Esophagus squamous epithelium (tissue), 5 donors: ENCODE measurements at places on chromosomes 7 and 10.

DNA sequence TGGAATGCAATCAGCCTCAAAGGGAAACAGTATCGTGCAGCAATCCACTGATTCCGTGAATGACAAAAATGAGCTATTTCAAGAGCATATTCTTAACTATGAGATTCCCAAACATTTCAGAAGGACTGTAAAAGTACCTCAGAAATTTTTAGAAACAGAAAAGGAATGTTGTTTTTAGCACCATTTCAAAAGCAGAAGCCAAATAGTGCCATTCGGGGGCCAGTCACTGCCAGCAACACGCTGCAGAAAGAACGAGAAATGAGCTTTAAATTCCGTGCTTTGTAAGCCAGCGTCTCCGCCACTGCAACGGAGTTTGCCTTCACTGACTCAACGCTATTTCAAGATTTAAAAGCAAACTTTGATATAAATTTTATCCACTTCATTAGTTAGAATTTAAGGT lies 6.3 kb downstream of the NUDT5 start:
- no peak for DNase-seq

GRCh38 chr10:3271354-3272115 lies 99.0 kb upstream of the PITRM1 start:
- DNase-seq, result no peak

DNA sequence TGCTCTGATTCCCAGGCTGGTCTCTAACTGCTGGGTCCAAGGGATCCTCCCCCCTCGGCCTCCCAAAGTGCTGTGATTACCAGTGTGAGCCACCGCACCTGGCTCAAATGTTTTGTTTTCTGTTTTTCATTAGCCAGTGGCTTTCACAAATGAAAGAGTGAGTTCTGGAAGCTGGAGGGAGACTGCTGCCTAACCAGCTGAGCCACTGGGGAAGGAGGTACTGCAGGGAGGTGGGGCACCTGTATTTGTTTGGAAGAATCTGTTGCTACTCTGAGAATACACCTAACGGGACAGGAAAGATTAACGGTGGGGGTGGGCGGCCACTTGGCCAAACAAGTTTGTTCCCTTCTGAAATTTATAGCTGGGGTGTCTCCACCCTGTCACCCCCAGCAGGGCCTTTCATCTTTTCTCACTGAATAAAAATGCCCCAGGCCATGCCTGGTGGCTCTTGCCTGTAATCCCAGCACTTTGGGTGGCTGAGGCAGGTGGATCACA lies 4.7 kb downstream of the STOX1 start:
- DNase-seq, result no peak

- no peak for DNase-seq
Observed at GRCh38 chr7:68511281-68511680, 1087.0 kb upstream of the AUTS2 start.

DNA sequence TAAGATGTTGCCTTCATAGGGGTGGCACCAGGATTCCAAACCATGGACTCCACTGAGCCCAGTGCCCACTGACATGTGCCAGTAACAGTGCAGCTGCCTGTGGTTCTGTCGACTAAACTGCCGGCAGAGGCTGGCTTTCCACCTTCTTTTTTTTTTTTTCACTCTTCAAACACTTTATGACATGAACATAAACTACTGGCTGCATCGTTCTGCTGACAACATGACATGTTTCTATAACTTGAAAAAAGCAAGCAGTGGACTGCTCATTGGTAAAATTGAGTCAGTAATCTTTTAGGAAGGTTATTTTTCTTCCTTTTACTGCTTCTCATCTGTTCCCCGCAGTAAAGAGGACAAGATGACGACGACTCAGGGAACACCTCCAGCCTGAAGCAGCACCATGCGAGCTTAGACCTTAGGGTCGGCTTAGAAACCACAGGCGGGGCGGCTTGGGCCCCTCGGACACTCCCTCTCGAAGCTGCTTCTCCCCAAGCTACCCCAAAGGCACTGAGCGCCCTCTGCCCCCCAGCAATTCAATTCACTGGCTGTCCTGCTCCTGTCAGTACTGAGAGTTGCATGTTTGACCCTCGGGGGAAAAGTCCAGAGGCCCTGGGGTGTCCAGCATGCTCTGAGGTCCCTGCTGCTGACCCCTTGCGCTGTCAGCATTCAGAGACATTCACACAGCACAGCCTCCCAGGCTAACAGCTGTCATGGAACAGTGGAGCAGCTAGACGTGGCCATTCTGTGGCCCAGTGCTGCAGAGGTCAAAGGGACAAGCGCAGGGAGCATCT lies 112.5 kb downstream of the EGFR start:
- no peak for DNase-seq

DNA sequence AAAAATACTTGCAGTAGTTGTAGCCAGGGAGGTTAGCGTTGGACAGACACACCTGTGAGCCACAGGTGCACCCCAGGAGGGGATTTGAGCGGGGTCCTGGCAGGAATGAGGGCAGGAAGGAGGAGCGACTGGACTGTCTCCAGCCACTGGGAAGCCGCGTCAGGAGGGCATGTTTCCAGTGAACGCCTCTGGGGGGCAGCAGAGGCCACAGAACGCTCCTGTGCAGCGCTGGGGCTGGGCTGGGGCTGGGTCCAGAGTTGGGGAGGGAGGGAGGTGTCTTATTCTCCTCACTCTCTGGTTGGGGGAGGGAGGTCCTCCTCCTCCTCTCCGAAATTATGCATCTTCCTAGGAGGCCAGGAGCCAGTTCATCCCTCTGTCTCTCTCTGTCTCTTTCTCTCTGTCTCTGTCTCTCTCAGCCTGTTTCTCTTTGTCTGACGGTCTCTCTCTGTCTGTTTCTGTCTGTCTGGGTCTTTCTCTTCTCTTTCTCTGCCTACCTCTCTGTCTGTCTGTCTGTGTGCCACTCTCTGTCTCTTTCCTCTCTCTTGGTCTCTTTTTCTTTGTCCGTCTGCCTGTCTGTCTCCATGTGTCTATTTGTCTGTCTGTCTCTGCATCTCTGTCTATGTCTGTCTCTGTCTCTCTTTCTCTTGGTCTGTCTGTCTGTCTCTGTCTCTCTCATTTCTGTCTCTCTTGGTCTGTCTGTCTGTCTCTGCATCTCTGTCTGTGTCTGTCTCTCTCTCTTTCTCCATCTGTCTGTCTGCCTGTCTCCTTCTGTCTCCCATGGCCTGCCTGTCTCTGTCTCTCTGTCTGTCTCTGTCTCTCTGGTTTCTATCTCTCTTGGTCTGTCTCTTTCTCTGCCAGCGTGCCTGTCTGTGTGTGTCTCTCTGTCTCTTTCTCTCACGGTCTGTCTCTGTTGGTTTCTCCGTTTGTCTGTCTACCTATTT lies 9.9 kb upstream of the PSMG3 start:
- no peak for DNase-seq

- DNase-seq, result no peak
Observed at GRCh38 chr10:110032801-110033700, 25.3 kb downstream of the ADD3 start.

DNA sequence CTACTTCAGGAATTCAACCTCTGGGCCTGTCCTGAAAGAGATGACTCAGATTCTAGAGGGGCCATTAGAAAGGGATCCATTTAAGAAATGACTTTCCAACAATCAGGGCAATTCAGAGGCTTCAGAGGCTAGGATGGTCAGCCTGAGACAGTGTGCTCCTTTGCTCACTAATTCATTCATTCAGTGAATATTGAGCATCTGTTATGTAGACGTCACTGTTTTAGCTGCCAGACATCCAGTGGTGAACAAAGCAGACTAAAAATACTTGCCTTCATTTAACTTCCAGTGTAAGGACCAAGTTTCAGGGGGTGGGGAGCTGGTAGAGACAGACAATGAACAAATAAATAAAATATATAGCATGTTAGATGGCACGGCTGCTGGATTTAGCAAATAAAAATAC lies 1.6 kb downstream of the KIAA1217 start:
- DNase-seq, result no peak

DNA sequence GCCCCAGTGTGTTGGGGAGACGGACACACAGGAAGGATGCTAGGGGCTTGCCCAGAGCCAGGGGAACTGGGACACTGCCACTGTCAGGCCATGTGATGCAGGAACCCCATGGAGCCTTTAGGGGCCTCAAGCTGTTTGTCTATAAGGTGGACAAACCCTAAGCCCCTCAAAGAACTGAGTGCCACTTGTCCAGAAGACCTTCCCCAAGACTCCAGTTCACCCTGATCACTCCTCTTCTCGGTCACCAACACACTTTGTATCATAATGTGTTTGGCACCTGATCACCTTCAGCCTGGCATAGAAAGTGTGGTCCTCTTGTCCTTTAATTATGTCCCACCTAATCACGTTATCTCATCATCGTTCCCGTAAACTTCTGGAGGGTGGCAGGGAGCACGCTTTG lies 700 bp downstream of the H2BK1 start:
- no peak for DNase-seq

GRCh38 chr7:151089893-151090730 lies 3.8 kb downstream of the AGAP3 start:
- DNase-seq, result no peak

- no peak for DNase-seq
Observed at GRCh38 chr7:99837649-99838361, 10.0 kb downstream of the CYP3A43 start.

DNA sequence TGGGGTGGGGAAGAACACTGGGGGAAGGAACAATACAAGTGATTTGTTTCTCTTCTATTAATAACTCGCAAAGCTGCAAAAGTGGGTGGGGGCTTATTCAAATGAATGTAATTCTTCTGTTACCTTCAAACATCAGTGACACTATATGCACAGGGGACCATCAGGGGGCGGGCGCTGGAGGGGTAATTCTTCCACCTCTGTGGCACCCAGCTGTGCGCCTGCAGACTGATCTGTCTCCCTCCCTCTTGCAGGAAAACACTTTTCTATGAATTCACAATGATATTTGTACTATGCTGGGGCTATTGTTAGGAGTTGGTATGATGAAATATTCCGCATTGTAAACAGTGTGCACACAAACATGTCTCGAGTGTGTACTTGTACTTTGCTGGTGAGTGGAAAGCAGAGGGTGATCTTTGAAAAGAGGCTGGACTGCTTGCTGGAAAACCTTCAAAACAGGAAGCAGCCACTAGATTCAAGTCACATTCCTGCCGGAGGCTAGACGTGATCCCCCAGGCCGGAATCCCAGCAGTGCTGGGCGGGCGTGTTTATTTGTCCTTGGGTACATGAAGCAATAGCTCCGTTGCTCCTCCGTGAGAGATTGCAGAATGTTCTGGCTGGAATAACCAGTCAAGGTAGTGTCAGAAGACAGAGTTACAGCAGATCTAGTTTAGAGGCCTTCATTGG lies 15.8 kb upstream of the BNIP3 start:
- peak; percentile 25 for DNase-seq

DNA sequence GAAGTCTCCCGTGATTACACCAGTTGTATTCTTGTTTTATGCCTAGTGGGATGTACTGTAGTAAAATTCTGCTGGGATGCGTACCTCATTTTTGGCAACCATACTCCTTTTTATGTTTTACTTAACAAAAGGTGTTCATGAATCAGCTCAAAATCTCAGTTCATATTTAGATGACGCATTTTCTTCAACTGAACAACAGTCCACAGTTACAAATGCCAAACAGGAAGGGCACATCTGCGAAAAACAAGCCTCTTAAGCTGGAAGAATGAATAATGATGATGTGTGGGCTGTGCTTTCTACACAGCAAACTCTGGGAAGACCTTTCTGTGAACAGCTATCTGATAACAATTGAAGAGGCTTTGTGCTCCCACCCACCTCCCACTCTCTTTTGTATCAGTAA lies 68.4 kb upstream of the NRBF2 start:
- DNase-seq, result no peak

DNA sequence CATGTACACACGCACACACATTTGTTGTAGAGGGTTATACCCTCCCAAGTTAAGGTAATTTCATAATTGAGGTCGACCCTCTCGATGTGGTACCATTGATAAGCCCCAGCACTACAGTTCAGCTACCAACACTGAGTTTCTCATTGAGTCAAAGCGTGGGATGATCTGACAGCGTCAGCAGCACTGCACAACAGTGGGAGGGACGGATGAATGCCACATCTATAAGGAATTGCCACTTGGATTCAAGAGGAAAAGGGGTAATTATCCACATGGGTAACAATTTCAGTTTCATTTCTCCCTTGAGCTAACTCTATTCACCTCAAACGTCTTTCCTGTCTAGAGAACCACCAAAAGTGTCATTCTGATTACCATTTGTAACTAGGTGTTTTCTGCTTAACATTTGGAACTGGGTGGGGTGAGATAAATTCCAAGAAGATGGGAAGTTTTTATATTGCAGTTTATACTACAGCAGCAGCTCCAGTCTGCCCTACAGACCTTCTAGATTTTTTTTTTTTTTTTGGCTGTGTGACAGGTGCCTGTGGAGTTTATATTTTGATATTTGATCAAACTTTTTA lies 342.9 kb downstream of the AUTS2 start:
- no peak for DNase-seq

DNA sequence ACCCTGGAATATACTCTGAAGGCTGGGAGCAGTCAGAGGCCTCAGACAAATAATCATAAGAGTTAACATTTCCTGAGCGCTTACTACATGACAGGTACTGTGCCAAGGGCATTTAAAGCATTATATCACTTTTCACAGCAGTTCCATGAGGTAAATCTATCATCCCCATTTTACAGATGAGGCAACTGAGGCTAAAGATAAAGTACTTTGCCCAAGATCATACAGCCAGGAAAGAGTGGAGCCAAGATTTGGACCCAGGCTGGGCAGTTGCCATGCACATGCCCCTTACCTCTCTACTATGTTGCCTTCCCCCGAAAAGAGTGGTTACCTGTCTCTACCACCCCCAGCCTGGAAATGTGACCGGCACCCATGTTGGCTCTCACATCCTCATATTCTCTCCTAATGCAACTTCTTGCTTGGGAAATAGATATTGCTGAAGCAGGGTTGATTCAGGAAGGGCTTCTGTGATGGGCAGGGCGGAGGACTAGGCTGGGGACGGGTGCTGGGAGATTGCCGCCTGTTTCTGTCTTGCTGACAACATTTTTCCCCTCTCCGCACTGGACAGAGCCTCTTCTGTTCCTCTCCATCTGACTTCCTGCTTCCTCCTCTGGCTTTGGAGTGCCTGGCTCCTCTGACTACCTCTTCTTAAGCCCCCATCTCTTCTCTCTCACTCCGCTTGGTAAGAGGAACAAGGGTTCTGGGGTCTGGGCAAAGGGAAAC lies 13.8 kb downstream of the SMO start:
- DNase-seq, result no peak

DNA sequence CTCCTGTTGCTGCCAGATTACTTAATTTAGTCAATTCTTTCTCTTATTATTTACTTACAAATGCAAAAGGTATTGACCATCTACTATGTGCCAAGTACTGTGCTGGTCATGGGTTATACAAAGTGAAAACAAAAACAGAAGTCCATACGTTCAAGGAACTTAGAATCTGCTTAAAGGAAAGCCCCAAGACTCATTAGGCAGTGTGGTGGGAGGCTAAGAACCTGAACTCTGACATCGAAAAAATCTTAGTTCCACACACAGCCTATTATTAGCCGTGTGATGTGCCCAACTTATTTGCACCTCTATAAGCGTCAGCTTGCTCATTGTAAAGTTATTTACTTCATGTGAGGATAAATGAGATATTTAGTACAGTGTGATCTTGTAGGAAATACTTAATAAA lies 227.4 kb upstream of the SORCS1 start:
- DNase-seq, result no peak
